ENCODE measurements at places on chromosomes 16 and 17. TPM values are rescaled to one million over a fixed set of nuclear protein-coding genes. Genes with fewer than 3 reads are reported as not detected.
A peak's percentile ranks its signal among the peaks of the same experiment; 100 is the strongest.

KRT40 gene
- not detected for total RNA-seq

- H3K4me3 ChIP-seq, result no peak overlapping the region
- peak overlapping the region; percentile 96 for H3K27ac ChIP-seq
- H3K4me1 ChIP-seq, result peaks cover 56% of the 10 kb centered on the region
- no peak for DNase-seq
- no peaks in the 10 kb centered on the region for H3K27me3 ChIP-seq
Measured at GRCh38 chr17:57662041-57662440, 83.1 kb downstream of the CCDC182 start.

GRCh38 chr17:81456798-81457197, 55.8 kb downstream of the ACTG1 start:
- no peak for DNase-seq
- H3K4me3 ChIP-seq, result no peak overlapping the region
- peaks cover 96% of the 10 kb centered on the region for H3K36me3 ChIP-seq

- no peaks in the 10 kb centered on the region for H3K27me3 ChIP-seq
- no peak overlapping the region for H3K27ac ChIP-seq
- peaks cover 56% of the 10 kb centered on the region for H3K4me1 ChIP-seq
- no peak for DNase-seq
- no peak overlapping the region for H3K4me3 ChIP-seq
Measured at GRCh38 chr16:645852-646678, 3.1 kb upstream of the WDR90 start.

DNA sequence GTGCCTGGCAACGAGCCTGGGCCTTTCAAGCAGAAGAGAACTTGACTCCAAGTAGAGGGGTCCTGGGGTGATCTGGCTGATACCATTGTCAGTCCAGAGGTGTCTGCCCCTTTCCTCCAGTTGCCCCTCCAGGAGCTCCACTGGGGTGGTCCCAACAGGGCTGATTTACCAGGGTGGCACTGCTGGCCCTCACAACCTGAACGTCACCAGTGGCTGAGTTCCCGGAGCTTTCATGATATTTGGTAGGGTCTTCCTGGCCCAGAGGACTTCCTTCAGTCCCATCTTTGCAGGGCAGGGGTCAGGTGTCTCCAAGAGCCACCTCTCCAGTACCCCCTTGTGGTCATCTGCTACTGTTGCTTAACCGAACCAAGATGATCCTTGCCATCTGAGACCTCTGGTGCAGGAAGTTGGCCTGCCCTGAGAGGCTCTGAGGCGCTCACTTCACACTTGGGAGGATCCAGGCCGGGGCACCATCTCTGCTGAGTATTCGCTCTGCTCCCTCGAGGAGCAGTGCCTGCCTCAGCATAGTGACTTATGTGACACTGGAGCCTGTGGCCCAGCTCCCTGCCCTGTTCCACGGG, 3.5 kb downstream of the LIMD2 start:
- no peak overlapping the region for H3K27ac ChIP-seq
- H3K4me3 ChIP-seq, result no peak overlapping the region
- H3K4me1 ChIP-seq, result peaks cover 67% of the 10 kb centered on the region
- H3K36me3 ChIP-seq, result peaks cover 78% of the 10 kb centered on the region

DNA sequence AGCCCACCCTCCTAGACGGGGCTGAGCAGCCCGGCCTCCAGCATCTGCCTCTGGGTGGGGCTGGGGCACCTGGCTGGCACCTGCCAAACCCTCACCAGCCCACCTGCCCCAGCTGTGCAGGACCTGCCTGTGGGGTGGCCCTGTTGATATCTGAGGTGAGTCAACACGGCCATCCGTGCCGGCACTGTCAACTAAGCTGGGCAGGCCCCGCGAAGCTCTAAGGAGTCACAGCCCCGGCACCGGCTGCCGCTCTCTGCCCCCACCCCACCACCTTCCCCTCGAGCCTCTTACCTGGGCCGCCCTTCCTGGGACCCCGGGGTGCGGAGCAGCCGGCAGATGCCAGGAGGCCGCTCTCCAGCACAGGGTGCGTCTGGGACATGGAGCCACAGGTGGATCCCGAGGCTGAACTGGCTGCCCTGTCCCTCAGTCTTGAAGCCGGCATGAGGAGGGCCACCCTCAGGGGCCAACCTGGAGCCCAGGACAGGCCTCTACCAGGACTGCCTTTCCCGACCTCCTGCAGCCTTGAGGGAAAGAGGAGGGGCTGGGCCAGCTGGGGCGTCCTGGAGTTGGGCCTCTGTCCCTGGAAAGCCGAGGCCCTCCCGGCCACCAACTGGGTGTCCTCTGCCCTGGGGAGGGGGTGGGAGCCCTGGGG, 515 bp downstream of the CBFA2T3 start:
- H3K27me3 ChIP-seq, result no peaks in the 10 kb centered on the region
- no peak for DNase-seq
- H3K4me3 ChIP-seq, result no peak overlapping the region
- H3K27ac ChIP-seq, result no peak overlapping the region

DNA sequence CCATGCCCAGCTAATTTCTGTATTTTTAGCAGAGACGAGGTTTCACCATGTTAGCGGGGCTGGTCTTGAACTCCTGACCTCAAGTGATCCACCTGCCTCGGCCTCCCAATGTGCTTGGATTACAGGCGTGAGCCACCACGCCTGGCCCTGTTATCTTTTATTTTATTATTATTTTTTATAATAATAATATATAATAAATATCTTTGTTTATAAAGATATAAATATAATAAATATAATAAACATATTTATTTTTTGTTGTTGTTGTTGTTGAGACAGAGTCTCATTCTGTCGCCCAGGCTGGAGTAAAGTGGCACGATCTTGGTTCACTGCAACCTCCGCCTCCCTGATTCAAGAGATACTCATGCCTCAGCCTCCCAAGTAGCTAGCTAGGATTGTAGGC, 7.0 kb upstream of the RNF157 start:
- H3K27ac ChIP-seq, result no peak overlapping the region
- no peaks in the 10 kb centered on the region for H3K27me3 ChIP-seq
- H3K4me1 ChIP-seq, result peaks cover 8% of the 10 kb centered on the region

- peaks cover 94% of the 10 kb centered on the region for H3K36me3 ChIP-seq
- peak overlapping the region; percentile 79 for H3K27ac ChIP-seq
Measured at GRCh38 chr16:2036200-2036966, 9.7 kb downstream of the NHERF2 start.

GRCh38 chr17:60645918-60646523, 31.6 kb upstream of the BCAS3 start:
- H3K27me3 ChIP-seq, result no peaks in the 10 kb centered on the region
- no peak overlapping the region for H3K4me3 ChIP-seq
- no peak for DNase-seq
- H3K27ac ChIP-seq, result peak overlapping the region; percentile 21
- H3K36me3 ChIP-seq, result peaks cover 11% of the 10 kb centered on the region
- no peaks in the 10 kb centered on the region for H3K4me1 ChIP-seq

- no peaks in the 10 kb centered on the region for H3K4me1 ChIP-seq
- no peak overlapping the region for H3K4me3 ChIP-seq
- no peak overlapping the region for H3K27ac ChIP-seq
Measured at GRCh38 chr16:66968847-66969246, 7.8 kb downstream of the CES3 start.

- H3K27me3 ChIP-seq, result peaks cover 51% of the 10 kb centered on the region
- H3K4me3 ChIP-seq, result no peak overlapping the region
- peaks cover 30% of the 10 kb centered on the region for H3K4me1 ChIP-seq
Measured at GRCh38 chr16:67148656-67149275, 2.0 kb downstream of the B3GNT9 start.

PRR11 gene
- 6.1 TPM for total RNA-seq

DNA sequence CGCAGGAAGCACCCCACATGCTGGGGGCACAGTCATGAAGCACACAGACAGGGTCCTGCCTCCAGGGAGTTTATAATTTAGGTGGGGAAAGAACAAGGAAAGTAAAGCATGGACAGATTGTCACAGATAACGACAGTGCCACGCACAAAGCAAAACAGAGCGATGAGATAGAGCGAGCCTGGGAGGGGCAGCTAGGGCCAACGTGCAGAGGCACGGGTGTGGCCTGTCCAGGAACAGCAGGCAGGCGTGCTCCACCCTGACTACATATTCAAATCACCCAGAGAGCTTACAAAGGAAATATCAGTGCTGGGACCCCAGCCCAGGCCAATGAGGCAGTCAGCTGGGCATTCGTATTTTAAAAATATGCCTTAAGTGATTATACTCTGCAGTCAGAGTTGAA, 16.8 kb downstream of the LGALS9 start:
- DNase-seq, result no peak
- no peaks in the 10 kb centered on the region for H3K27me3 ChIP-seq
- H3K27ac ChIP-seq, result no peak overlapping the region
- H3K4me3 ChIP-seq, result no peak overlapping the region

DNA sequence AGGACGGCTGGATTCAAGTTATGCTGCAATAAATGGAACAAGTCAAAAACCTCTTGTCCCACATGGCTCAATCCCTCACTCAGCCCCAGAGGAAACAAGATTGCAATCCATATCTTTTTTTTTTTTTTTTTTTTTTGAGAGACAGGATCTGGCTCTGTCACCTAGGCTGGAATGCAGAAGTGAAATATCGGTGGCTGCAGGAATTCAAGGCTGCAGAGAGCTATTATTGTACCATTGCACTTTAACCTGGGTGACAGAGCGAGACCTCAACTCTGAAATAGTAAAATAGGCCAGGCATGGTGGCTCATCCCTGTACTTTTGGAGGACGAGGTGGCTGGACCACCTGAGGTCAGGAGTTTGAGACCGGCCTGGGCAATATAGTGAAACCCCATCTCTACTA, 2.7 kb upstream of the PDE6G start:
- H3K36me3 ChIP-seq, result peaks cover 5% of the 10 kb centered on the region
- no peak overlapping the region for H3K4me3 ChIP-seq
- DNase-seq, result no peak
- no peaks in the 10 kb centered on the region for H3K27me3 ChIP-seq

KIFC3 gene
- total RNA-seq, result 36.4 TPM

- H3K36me3 ChIP-seq, result peaks cover 68% of the 10 kb centered on the region
- peaks cover 25% of the 10 kb centered on the region for H3K4me1 ChIP-seq
- peak; percentile 70 for DNase-seq
- no peak overlapping the region for H3K4me3 ChIP-seq
- H3K27me3 ChIP-seq, result no peaks in the 10 kb centered on the region
- no peak overlapping the region for H3K27ac ChIP-seq
Measured at GRCh38 chr16:46929378-46930332, 43.8 kb downstream of the DNAJA2 start.

DNA sequence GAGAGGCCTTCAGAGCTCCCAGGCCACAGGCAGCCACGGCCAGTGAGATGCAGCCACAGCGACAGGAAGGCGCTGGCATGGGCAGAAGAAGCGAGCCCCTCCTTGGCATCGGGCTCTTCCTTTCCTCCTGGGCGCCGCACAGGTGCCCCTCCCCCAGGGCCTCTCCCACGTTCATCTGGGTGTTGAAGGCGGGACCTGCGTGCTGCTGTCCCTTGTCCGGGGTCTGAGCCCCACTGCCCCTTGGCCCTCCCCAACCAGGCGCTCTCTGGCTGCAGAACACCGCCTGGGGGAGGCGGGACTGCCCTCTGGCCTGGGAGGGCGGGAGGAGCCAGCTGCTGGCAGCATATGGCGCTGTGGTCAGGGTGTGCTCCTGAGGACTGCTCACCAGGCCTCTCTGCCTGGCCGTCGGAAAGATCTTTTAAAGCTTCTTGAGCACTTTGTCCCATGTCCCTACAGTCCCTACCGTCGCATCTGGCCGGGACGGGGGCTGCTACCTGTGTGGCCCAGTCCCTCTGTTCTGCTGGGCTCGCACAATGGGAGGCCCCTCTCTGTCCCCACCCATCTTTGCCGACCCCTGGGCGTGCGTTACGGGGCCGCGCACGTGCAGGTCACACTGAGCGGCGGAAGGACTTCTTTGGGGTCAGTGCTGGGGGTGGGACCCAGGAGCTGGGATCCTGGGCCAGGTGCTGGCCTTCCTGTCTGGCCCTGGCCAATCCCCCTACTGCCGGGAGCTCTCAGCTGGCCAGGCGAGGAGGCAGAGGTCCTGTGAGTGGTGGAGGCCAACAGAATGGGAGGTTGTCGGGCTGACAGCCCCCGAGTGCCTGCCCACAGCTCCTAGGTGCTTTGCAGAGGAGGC, 1.7 kb downstream of the SLC25A10 start:
- DNase-seq, result no peak
- H3K27me3 ChIP-seq, result peaks cover 11% of the 10 kb centered on the region
- H3K4me3 ChIP-seq, result peak overlapping the region; percentile 50

GRCh38 chr17:2723997-2724783, 12.6 kb upstream of the CLUH start:
- no peak for DNase-seq
- H3K4me3 ChIP-seq, result no peak overlapping the region
- no peak overlapping the region for H3K27ac ChIP-seq
- H3K36me3 ChIP-seq, result peaks cover 26% of the 10 kb centered on the region

- no peak overlapping the region for H3K4me3 ChIP-seq
- H3K4me1 ChIP-seq, result peaks cover 100% of the 10 kb centered on the region
- peak; percentile 88 for DNase-seq
- H3K27me3 ChIP-seq, result peaks cover 2% of the 10 kb centered on the region
- H3K36me3 ChIP-seq, result peaks cover 9% of the 10 kb centered on the region
Measured at GRCh38 chr16:85584267-85584666, 28.9 kb upstream of the GSE1 start.
